NCI-H460 (cell line): ENCODE measurements at places on chromosomes 5 and 9.

DNA sequence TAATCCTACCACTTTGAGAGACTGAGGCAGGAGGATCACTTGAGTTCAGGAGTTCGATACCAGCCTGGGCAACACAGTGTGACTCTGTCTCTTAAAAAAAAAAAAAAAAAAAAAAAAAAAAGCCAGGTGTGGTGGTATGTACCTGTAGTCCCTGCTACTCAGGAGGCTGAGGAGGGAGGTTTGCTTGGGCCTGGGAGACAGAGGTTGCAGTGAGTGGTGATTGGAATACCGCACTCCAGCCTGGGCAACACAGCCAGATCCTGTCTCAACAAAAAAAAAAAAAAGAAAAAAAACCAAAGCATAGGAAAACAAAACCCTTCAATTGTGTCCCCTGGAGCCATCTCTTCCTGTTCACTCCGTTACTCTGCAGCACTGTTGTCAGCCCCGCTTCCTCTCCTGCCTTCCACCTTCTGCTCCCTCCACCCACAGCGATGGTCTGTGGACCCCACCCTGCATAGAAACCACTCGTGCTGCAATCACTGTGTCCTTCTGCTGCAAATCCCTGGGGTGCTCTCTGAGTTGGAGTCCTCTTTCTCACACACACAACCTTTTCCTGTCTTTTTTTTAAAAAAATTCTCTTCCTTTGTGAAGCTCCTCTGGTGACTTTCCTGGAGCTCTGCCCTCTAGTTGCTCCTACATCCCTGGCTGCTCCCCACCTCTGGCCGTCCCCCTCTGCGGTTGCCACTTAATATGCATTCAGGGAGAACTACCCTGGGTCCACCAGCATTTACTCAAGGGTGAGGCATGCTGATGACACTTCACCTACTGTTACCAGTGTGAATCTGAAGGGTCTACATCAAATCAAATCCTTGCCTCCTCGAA lies 22.2 kb downstream of the CCT5 start:
- DNase-seq: no peak

DNA sequence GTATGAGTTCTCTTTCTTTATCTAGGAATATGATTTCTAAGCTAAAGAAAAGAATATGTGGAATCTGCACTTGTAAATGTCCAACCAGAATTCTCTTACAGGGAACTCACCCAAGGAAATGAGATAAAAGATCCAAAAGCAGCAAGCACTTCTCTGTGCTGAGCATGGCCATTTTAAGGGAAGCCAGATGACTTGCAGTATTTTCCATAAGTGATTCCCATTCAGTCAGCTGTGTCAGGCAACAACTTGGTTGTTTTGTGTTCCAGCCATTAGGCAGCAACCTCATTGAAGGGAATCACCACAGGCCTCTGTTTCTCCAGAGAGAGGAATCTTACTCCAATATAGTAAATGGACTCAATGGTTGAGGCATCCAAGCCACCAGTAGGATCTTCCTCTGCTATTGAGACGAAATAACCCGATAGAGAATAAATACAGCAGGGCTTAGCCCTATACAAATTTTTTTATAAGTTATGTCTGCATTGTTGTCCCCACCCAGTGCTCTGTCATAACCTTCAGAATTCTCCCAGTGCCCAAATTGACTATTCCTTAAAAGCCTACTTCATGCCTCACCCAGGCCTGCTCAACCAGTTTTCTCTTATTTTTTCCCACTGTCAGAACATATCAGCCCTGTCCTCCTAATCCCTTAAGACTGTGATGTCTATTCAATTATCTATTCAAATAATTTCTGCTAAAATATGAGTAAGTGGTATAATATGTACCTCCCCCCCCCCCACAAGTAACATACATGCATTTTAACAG lies 236.6 kb downstream of the PJA2 start:
- DNase-seq: no peak

DNA sequence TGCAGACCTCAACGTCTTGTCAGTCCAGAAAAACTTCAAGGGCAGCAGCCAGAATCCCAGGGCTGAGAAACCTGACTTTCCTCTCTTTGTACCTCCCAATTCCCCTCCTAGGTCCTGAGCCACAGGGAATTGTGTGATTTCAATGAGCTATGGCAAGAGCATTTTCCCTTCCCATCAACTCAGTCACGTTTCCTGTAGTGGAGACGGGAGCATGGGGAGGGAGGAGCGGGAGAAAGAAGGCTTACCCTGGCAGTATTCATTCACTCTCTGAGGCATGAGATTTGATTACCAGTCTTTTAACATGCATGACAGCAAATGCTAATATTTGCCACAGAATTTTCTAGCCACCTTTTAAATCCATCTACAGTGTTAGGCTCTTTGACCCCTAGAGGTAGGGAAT lies 109.4 kb upstream of the TBCA start:
- no peak for DNase-seq

- DNase-seq: no peak
Observed at GRCh38 chr5:133421394-133421793, 190.9 kb downstream of the FSTL4 start.

DNA sequence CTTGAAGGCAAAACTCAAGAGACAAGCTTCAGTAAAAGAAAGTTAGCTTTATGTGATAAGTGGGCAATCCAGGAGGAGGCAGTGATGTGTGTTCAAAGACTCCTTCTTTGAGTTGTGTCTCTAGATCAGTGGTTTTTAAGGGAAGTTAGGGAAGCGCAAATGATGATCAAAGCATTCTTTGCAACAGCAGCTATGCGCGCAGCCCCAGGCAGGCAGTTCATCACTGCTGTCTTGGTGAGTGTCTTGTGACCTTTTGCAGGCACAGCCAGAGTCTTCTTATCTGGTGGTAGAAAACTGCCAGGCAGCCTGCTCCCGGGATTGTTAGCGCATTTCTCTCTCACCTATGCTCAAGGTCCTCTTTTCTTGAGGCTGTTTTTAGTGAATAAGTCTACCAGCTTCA lies 40.3 kb upstream of the CLK4 start:
- no peak for DNase-seq

GRCh38 chr9:98317134-98317857 lies 61.8 kb upstream of the TBC1D2 start:
- no peak for DNase-seq

- DNase-seq: no peak
Observed at GRCh38 chr5:179331591-179332375, 13.5 kb downstream of the ADAMTS2 start.

DNA sequence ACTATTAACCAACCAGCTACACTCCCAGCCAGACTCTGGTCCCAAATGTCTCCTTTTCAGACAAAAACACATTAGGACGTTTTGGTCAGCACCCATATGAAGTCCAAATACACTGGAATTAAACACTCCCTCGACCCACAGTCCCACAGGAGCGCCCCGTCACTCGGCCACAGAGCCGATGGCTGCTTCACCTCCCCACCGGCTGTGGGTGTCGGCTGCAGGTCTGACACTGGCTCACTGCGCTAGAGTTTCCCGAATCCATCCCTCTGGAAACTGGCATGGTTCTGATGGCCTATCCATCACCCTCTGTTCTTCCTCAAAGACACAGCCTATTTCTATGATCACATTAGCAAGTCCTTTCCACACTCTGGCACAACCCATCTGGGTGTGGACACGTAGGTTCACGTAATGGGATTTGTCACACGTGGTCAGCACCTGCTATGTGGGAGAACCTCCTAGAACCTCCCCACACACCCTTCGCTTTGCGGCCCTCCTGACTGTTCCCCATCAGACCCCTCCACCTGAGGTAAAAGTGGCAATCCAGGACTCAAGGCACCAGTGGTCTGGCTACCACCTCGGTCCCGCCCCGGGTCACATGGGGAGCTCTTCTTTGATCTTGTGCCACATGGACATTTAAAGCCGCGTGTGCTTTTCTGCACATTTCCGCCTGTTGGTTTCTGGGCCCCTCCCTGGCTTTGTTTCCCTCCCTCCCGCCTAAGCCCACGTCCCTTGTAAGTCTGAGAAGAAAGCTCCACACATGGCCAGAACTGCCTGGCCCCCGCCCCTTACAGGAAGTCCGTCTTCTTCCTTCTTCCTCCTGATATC lies 131.1 kb upstream of the PHYKPL start:
- no peak for DNase-seq

DNA sequence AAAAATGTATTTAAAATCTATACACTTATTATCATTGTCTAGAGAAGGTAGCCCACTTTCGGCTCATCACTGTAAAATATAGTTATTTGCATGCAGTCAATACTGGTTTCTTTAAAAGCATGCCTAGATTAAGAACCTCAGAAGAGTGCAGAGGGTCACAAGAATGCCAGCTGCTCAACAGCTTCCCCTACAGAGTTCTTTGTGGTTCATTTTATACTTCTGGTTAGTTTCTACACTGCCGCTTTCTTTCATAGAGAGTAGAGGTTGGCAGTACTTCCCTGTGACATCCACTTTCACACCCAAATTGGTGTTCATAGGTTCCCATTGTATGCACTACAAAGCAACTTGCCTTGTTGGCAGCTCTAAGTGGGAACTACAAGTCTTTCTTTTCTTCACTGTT lies 137.3 kb downstream of the KIAA0825 start:
- DNase-seq: no peak

- no peak for DNase-seq
Observed at GRCh38 chr5:31380049-31380448, 151.8 kb downstream of the DROSHA start.

DNA sequence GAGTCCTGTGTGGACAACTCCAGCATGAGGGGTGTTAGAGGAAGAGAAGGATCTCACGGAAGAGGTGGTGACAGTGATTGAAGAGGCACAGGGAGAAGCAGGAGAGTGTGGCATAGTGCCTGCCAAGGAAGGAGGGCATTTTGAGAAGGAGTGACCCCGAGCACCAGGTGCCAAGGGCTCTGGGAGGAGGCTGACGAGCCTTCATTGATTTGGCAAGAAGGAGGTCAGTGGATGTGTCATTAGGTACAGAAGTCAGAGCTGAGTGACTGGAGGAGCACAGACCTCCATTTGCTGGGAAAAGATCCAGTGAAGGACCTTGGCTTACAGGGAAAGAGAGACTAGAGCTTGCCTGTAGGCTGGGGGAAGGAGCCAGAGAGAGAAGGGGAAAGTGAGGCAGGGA lies 70.3 kb upstream of the ANGPTL2 start:
- no peak for DNase-seq

- no peak for DNase-seq
Observed at GRCh38 chr5:66810848-66811261, 214.7 kb downstream of the MAST4 start.

GRCh38 chr5:133232011-133232410 lies 180.2 kb downstream of the HSPA4 start:
- no peak for DNase-seq

DNA sequence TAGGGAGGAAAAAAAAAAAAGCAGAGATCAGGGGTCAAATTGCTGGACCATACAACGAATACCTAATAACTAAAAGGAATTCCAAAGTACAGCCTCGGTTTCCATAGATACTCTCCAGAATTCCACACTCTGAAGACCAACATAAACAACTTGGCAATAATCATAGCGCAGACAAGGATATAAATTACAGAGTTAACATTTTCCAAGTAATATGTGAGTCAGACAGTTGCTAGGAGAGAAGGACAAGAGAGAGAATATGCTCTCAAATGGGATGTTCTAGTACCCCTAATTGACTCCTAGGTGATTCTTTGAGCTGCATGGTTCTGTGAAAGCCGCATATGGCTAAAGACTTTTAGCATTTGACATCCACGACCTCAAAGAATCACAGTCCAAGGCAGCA lies 165.2 kb downstream of the FRMD3 start:
- no peak for DNase-seq

DNA sequence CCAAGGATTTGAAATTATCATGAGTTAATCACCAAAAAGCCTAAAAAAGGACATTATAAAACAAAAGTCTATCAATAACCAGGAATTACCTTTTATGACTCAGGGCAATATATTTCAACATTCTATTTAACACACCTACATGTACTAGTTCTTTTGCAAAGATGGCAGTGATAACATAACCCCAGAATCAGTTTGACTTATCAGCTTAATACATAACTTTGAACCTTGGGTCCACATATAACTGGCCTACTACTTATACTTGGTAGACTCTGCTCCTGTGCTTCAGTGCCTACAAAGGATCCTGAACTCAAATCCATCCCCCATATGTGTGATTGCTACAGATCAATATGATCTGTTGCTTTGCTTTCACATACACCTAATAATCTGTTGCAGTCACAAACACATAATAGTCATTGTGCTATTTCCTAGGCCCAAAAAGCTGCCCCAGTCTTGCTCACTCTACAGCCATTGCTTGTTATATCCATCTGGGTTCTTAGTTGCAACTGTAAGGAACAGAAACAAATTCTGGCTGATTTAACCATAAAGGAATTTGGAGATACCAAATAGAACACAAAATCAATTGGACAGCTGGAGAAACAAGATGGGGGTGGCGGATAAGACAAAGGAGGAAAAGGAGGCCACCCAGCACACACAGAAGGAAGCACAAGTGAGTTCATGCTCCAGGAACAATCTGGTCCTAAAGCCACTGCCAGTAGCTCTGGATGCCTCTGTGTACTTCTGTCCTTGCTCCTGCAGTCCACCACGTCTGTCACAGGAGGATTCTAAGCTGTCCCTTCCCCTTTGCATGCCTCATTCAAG lies 25.5 kb downstream of the DEPDC1B start:
- no peak for DNase-seq

DNA sequence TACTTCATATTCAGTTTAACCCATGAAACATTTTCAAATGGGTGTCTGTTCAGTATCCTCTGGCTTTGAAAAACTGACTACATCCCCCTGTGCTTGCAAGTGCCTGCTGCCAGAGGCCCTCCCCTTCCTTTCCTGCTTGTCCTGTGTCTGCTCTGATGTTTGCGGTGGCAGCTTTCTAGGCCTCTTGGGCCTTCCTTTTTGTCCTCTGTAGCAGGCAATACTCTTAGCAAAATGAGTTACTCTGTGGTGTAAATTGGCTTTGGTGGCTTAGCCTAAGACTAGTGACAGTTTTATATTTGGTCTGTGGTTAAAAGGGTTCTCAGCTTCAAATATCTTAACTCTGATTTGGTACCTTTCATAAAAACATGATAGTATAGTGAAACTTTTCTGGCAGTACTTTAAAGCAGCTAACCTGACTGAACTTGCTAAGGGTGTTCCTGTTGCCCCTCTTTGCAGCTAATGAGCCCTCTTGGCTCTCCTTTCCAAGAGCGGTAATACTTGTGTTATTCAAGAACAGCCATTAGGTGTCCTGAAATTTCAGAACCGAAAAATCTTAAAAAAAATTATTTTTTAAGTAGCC lies 76.6 kb downstream of the GOLM1 start:
- no peak for DNase-seq
